Stimulated activated CD8-positive, alpha-beta memory T cell treated with anti-CD3 and anti-CD28 coated beads, Interleukin-7, amount 100 ng/mL, for 4 hours (primary cell): ENCODE measurements at places on chromosomes 3 and 15.

DNA sequence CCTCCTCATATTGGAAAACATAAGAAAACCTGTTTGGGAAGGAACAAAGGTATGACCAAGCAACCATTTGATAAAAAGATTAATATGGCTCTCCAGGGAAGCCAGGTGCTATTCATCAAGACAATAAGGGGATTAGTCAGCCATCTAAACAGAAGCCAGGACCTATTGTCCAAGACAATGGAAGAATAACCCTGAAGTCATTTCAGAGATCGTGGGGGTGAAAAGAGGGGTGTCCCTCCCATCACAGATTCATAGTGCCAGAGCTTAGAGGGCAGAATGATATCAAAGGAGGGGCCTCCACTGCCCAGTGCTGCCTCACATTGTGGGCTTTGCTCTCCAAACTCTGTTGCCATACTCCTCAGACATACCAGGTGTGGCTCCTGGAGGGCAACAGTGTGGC is 73.5 kb downstream of the DAPK2 start:
- DNase-seq = no peak

GRCh38 chr3:61250784-61251173 is 473 bp downstream of the FHIT start:
- DNase-seq = no peak

DNA sequence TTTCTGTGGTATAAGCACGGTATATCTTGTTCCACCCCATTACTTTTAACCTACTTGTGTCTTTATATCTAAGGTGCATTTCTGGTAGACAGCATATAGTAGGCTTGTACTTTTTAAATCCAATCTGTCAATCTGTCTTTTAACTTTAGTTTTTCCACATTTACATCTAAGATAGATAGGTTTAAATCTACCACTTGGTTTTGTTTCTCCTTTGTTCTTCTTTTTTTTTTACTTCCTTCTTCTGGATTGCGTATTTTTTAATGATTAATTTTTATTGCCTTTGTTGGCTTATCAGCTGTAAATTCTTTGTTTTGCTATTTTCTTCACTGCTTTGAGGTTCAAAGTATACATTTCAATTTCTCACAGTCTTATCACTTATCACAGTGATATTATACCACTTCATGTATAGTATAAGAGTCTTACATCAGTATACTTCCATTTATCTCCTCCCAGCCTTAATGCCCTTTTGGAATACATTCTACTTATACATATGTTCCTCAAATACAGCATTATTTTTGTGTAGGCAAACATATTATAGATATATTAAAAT is 31.0 kb downstream of the IQCB1 start:
- no peak for DNase-seq

- no peak for DNase-seq
Observed at GRCh38 chr3:60076331-60076730, 1026.5 kb upstream of the CFAP20DC start.

DNA sequence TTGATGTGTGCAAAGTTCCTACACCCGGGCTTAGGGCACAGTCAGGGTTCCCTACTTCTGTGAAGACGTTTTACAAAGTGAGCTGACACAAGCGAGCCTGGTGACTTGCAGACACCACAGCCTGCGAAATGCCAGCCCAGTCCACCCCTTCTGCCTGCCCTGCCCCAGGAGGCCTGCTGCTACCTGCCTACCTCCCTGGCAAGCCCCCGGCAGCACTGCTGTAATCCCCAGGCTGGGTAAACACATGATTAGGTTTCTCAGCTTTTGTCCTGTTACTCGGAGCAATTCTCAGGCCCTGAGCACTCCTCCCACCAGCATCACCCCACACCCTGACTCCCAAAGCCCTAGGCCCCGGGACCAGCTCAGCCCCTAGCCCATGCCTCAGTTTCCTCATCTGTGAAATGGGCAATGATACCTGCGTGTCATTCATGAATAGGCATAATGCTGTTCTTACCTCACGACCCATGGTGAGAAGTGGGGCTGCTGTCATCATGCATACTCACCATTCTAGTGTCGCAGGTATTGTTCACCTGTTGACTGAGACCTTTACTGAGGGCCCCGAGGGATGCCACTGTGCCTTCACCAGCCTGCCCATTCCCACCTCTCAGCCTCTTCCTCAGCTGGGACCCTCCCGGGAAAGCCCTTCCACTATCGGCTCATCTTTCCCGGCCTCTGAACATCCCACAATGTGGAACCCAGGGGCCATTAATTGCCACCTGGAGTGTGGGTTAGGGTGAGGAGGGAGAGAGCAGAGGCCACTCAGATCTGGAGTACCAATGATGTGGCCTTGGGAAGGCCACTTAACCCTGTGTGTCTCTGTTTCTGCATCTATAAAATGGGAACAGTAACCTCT is 31.5 kb upstream of the SLC6A6 start:
- no peak for DNase-seq

DNA sequence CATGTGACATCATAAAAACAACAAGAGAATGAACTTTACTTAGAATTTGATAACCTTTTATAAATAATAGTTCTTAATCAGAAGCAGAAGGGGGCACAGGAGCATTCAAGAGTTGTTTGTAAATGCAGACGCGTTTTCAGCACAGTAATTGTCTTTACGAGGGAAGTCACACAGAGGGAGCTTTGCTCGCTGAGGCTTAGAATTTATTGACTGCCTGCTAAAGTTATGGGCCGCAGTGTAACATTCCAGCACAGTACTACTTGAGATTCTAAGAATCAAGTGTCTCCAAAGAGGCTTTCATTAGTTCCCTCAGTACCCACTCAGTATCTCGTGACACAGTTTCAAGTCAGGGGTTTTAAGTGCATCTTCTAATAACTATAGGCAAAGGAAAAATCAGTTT is 288.7 kb downstream of the NR2F2 start:
- DNase-seq = no peak

- DNase-seq = no peak
Observed at GRCh38 chr3:184129012-184129411, 6.1 kb upstream of the EIF2B5 start.

DNA sequence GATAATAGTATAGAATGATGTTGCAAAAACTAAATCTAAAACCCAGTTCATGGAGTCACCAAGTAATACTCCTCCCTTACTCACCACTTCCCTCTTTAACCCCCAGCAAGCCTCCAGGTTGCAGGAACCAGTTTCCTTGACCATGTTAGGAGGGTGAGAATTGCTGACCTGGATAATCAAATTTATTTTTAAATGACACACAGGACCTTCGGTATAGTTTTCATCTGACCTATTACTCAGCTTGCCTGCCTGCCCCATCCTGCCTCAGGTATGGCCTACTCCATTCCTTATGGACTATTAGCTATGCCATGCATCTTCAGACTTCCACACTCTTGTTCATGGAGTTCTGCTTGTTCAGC is 883 bp downstream of the RTP4 start:
- DNase-seq = no peak

GRCh38 chr3:6644070-6644929 is 216.6 kb upstream of the GRM7 start:
- DNase-seq = no peak

DNA sequence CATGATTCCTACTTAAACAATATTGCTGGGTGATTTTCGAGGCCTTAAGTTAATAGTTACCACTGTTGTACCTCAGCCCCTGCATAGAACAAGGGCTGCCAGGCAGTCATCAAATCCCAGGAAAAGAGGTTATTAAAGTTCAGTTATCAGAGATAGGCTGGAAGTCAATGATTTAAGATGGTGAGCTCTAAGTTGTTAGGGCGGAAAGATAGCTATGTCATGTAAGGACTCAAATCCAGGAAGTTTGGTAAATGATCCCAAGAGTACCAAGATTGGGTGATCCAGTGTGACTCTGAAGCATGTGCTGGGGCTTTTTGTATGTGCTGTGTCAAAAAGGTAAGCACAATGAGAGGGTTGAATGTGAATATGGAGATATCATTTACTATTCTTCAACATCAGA is 287.9 kb downstream of the NLGN1 start:
- DNase-seq = no peak

GRCh38 chr3:62833538-62833937 is 41.7 kb downstream of the CADPS start:
- no peak for DNase-seq

- DNase-seq = no peak
Observed at GRCh38 chr15:63354821-63355650, 26.6 kb downstream of the CA12 start.

- no peak for DNase-seq
Observed at GRCh38 chr3:107493134-107493533, 29.6 kb upstream of the BBX start.
